ENCODE measurements at places on chromosomes 11 and 22.

DNA sequence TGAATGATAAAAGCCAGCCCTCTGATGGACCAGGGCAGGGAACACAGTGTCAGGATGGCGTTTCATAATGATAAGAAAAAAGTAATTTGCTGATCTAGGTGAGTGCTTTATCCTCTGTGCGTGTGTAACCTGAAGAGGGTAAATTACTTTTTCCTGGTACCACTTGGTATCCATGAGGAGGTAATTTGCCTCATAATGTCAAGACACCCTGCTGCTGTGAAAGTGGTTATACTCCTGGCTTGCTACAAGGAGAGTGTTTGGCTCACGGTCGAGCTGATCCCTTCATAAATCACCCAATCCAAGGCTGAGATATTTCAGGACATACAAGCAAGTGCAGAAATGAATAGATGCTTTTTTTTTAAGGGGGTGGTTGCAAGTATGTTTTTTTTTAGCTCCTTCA lies 207.2 kb upstream of the PGR start:
- no peak for DNase-seq

- no peak for DNase-seq
Observed at GRCh38 chr11:10693509-10694081, at the start of gene IRAG1. Gene IRAG1, minus strand, starts transcription at chr11:10693755. Its CDS starts 153 bp downstream, at chr11:10693602.

GRCh38 chr11:123386796-123387510 lies 43.1 kb upstream of the GRAMD1B start:
- no peak for DNase-seq

- no peak for DNase-seq
Observed at GRCh38 chr11:121559606-121560200, 106.9 kb upstream of the SORL1-AS1 start.

DNA sequence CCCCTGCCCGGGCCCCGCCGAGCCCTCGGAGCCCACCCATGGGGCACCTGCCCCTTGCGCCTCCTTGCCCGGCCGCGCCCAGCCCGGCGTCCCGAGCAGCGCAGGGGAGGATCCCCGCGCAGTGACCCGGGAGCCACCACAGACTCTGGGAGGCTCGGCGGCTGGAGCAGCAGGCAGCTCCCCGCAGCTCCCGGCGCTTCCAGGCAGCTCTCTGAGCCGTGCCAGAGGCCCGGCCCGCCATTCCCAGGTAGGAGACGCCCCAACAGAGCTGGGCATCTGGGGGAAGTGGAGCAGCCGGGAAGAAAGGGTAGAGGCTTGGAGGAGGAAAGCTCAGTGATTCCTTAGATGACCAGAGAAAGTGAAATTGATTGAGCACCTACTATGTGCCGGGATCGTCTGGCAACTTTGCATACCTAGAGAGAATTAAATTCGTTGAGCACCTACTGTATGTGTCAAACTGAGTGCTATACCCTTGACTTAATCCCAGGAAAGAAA lies 670 bp downstream of the RASD2 start:
- no peak for DNase-seq

All from NCI-H2107 (cell line).